Stimulated activated effector memory CD8-positive, alpha-beta T cell treated with anti-CD3 and anti-CD28 coated beads, Interleukin-12 subunit alpha, Interleukin-12 subunit beta, amount 100 ng/mL, for 72 hours (primary cell): ENCODE measurements at places on chromosomes 7 and 10.

DNA sequence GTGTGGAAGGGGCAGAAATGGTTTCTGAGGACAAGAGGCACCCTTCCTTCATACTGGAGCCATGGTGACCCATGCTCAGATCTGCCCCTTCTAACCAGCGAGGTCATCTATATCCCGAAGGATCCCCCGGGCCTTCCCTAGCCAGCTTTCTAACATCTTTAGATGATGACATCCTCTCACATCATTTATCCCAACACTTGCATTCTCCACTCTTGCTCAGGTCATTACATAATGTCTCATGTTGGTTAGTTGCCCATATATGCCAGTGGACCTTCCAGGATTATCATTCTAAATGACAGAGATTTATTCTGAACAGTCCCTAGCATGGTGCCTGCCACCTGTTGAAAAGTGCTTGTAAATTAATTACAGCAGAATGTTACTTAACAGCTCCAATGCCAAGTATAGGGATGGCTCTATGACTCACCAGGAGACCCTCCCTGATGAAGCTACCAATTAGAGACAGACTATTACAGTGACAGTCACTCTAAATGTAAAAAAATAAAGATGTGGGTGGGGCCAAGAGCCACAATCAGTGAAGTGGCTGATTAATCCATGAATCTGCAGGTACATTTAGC, 22.6 kb upstream of the ABLIM1 start:
- DNase-seq: no peak

- no peak for DNase-seq
These were observed 340.1 kb upstream of the CHRM2 start for GRCh38 chr7:136528329-136528728.

DNA sequence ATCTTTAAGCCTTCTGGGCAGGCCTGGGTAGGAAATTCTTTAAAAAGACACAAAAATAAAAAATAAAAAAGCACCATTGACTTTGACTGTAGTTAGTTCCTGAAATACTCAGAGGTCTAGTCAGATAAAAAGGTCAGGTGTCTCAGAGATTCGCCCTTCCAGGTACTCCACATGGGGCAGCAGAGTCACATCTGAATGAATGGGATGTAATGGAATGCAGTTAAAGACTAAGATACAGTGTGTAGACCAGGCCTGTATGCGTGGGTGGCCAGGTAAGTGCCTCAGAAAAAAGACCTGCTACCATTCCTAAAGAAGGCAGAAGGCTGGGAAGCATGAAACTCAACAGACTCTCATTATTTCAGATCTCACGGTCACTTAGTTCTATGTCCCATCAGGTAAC, 68.6 kb upstream of the SEM1 start:
- no peak for DNase-seq

- no peak for DNase-seq
These were observed 481.4 kb downstream of the IPMK start for GRCh38 chr10:57786331-57786730.

GRCh38 chr7:17099083-17099973, 199.1 kb upstream of the AHR start:
- no peak for DNase-seq

DNA sequence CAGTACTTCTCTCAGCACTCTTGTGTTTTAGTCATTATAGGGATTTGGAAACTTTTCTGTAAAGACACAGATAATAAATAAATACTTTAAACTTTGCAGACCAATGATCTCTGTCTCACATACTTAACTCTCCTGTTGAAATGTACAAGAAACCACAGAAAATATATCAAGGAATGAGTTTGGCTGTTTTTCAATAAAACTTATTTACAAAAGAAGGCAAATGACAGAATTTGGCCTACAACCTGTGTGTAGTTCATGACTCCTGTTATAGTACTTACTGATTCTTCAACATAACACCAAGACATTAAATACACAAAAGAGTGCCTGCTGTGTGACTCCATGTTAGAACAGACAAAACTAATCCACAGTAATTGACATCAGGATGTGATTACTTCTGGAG, 510.0 kb upstream of the PHF14 start:
- DNase-seq: no peak

DNA sequence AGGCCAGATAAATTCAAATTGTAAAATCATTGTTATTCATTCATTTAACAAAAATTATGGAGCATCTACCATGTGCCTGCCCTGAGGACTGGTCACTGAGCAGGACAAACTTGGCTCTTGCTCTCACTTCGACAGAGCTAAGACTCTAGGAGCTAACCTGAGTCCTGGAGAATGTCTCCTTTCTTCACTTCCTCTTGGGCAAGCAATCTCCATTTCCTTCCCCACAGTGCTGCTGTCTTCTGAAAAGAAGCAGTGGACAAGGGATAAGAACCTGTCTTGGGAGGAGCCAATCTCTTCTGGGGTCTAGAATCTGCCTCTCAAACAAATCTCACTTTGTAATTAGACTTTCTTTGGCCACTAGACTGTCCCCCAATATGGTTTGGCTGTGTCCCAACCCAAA, 76.2 kb upstream of the PLXNA4 start:
- peak; percentile 15 for DNase-seq

- DNase-seq: no peak
These were observed 279.0 kb downstream of the TCERG1L start for GRCh38 chr10:131032329-131033165.

- no peak for DNase-seq
These were observed 12.6 kb downstream of the BAZ1B start for GRCh38 chr7:73509463-73509862.

- no peak for DNase-seq
These were observed 569.4 kb downstream of the PTPRN2 start for GRCh38 chr7:158018098-158018762.

DNA sequence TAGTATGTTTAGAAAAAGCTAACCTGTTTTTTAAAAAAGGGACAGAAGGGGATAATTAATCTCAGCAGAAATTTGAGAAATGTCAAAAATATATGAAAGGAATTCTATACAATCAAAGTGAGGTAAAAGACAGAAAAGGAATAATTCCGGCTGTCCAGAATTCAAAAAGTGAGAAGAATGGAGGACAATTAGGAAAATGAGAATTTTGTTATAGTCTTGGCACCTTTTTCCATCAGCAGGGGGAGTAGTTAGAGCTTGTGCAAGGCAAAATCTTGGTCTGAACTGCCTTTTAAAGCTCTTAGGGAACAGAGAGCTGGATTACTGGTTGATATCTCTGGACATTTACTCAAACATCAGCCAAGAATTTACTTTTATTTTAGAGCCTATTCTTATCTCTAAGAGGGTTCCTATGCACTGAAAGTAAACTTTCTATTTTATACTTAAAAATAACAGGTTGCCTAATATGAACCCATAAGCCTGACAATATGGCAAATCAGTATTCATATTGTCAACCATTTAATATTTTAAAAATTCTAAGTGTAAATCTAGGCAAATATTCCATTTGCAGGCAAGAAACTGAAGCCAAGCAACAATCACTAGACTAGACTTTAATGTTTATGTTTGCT, 185.6 kb downstream of the ANK3 start:
- DNase-seq: no peak

DNA sequence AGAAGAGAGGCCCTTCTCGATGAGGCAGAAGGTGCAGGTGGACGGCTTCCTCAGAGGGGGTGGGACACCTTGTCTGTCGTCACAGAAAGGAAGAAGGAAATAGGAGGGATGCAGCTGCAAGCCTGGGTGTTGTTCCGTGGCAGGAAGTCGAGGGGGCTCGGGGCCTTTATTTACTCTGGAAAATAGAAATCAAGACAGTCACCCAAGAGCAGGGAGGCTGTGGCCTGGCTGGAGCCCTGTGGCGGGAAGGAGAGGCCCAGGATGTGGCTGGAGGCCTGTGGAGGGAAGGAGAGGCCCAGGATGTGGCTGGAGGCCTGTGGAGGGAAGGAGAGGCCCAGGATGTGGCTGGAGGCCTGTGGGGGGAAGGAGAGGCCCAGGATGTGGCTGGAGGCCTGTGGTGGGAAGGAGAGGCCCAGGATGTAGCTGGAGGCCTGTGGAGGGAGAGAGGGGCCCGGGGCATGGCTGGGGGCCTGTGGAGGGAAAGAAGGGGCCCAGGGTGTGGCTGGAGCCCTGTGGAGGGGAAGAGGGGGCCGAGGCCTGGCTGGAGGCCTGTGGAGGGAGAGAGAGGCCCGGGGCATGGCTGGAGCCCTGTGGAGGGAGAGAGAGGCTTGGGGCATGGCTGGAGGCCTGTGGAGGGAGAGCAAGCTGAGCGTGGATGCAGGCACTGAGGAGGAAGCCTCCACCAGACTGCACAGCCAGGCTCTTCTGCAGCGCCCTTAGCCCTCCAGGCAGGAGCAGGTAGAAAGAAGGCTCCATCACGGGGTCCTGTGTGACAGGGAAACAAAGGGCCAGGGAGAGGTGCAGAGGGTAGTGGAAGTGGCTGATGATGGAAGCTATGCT, 97.3 kb upstream of the SFMBT2 start:
- peak; percentile 33 for DNase-seq

DNA sequence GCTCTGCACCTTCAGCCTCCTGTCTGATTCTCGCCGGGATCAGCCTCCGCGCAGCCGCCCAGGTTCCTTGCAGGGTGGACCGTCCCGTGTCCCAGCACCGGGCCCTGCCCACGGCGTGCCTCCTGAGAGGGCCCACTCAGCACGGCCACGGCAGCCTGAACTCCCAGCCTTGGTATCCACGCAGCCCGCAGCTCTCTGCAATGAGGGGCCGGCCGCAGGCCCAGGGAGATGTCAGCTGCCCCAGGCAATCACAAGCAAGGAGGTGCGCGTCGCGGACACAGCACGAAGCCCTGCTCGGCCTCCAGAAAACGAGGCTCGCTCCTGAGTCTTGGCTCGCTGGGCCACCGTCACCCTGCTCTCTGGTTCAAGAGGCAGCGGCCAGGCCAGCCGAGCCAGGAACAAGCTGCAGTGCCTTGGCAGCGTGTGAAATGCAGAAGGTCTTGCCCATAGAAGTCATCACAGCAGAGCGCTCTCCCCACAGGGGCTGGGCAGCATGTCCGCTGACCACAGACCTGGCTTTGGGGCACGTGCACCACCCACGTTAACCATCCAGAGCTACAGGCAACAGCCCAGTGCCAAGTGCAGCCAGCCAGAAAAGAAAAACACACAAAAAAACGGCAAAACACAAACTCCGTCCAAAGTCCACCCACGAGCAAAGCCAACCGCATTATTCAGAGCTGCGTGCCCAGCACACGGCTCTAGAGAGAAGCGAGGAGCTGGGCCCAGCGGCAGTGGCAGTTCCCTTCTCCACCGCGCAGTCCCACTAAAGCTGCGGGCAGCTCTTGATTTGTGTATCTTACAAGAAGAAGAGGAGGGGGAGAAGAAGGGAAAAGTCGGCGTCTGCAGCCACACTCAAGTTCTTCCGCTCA, 13.9 kb downstream of the GPER1 start:
- no peak for DNase-seq

DNA sequence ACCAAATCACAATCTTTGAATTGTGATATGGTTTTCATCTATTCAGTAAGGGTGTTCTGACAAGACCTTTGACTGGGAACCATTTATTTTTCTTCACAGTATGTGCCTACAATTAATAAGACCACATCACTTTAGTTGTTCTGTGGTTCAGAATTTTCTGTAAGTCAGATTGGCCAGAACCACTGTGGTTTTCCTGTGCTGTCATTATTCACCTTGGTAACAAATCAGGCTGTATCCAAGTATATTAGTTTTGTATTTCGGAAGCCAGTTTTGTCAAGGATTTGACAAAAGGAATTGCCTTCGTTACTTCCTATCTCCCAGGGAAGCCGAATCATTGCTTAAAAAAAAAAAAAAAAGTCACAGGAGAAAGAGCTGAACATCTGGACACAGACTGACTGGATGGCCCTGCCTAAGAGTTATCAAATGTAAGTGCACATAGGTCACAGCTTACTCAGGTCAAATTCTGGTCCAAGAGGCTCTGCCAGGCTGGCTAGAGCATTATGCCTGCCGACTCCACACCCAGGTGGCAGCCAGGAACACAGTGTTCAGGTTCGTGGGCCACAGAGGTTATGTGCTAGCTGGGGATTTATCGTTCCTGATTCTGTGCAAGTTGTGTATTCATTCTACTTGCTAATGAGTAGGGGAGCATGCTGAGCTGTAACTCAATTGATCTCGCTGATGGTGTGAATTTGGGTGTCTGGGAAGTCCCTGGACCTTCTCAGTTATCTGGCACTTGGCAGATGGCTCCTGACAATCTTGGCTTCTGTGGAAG, 175.3 kb downstream of the JAZF1 start:
- no peak for DNase-seq

GRCh38 chr10:128130051-128130450, 3.8 kb upstream of the MKI67 start:
- no peak for DNase-seq

DNA sequence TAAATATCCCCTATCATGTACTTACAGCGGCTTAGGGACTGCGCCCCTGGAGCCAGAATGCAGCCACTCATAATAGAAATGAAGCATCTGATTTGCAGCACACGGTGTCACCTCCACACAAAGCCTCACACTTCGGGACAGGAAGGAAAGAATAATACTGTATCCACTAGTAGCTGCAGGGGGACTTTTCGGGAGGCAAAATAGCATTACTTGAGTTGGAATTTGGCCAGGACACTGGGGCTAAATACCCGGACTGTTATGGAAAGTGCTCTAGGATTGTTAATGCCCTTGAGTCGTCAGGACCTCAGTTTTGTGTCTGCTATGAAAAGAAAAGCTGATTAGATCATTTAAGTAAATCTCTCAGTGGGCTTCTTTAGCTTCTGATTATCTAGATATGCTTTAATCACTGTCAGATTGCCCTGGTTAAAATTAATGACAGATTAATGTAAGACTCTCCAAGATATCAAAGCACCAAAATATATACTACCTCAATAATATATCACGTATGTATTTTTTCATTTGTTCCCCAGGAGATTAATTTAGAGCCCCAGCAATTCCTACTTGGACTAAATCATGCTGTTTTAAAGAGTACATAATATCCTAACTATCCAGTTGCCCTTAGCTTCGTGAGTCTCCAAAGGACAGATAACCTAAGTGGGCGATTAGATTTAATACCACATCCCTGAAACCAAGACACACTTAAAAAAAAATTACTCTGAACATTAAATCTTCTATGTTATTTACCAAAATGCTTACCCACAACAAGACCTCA, 173.0 kb upstream of the NEBL start:
- DNase-seq: no peak

- no peak for DNase-seq
These were observed 56.5 kb downstream of the PWWP2B start for GRCh38 chr10:132453470-132453861.

DNA sequence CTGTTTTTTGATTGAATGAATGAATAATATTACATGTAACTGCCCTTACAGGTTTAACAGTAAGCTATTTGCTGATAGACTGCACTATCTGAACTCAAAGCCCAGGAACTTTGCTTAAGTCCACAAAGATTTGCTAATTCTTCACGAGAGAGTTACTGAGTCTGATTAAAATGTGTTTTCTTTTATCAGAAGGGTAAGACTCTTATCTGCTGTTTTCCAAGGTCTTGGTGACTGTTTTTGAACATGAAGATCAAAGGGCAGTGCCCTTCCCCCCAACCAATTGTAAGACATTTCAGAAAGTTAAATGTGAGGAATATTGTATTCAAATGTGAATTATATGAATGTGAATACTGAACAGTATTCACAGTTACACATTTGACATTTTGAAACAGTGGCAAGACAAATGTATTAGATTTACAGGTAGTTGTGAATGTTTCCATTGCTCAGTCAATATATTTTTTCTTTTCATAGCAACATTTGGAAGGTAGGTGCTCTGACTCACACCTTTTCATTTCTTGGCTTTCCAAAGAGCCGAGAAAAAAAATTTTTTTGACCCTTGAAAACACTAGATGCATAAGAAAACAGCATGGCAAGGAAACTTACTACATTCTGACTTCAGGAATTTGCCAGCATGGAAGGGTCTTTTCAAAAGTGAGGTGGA, 62.7 kb downstream of the DKK1 start:
- no peak for DNase-seq

GRCh38 chr10:24465124-24465874, 256.4 kb downstream of the KIAA1217 start:
- DNase-seq: no peak
